Activated T-helper 1 cell treated with anti-CD3 and anti-CD28 coated beads, Interleukin-2, amount 50 U/mL, for 16 hours (primary cell): ENCODE measurements at places on chromosomes 13 and 19.

DNA sequence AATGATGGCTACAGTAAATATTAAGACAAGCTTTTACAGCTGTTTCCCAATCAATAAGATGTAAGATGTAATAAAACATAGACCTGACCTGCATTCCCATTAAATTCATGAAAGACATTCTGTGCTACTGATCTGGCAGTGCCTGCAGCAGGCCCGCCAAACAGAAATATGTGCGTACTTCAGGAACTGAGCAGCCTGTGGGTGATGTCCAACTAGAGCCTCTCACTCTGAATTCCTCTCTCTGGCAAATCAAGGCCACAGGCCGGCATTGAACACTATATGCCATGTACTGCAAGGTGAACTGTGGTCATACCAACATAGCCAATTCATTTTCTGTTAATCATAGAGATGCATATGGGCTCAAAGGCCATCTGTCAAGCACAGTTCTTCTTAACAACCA, 17.8 kb downstream of the SHISA2 start:
- no peak for DNase-seq

GRCh38 chr13:70720386-70720785, 612.1 kb upstream of the KLHL1 start:
- DNase-seq = no peak

GRCh38 chr19:49752701-49753100, 10.4 kb downstream of the TSKS start:
- DNase-seq = no peak

DNA sequence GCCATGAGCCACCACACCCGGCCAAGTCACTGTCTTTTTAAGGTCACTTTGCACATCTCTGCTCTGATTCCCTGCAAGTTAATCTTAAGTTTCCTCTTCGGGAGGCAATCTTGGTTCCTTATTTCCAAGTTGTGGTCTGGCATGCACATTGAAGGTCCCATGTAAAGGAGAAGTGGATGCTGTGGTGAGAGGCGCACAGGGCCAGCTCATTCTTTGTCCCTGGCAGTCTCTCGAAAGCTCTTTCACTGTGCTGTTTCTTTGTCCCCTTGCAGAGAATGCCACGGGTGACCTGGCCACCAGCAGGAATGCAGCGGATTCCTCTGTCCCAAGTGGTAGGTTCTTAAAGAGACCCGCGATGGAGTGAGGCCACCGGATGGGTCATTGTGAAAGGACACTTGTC, 16.4 kb upstream of the C19orf33 start:
- DNase-seq = no peak

DNA sequence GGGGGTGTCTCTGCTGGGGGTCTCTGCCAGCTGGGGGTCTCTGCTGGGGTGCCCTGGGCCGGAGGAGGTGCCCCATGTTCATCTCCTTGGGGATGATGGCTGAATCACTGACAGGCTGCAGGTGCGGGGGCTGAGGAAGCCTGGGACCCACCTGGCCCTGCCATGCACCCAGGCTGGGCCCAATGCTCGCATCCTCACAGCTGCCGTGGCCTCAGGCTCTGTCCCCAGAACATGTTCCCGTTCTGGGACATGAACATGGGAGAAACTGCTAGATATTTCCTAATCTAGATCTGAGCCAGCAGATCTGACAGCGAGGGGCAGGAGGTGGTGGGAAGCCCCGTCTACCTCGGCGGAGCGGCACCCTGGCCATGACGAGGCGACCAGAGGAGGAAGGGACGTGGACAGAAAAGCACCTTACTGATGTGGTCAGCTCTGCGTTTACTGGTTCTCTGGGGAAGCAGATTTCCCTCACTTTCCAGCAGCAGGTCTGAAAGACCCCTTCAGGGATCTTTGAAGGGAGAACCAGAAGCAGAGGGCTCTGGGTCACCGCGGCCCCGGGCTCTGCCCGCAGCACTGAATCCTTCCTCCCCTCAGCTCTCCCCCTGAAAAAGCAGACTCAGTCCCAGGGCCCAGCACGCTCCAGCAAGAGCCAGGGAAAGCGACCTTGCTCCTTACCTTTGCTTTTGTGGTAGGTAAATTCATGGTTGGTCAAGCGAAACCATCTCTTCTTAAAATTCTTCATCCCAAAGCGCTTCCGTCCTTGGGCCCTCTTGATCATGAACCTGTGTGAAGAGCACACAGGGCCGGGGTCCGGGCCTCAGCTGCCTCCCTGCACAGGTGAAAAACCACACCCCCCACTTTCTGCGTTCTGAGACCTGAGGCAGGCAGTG, 26.5 kb upstream of the C13orf46 start:
- no peak for DNase-seq

GRCh38 chr19:28501976-28502375, 711.0 kb downstream of the UQCRFS1 start:
- DNase-seq = no peak

DNA sequence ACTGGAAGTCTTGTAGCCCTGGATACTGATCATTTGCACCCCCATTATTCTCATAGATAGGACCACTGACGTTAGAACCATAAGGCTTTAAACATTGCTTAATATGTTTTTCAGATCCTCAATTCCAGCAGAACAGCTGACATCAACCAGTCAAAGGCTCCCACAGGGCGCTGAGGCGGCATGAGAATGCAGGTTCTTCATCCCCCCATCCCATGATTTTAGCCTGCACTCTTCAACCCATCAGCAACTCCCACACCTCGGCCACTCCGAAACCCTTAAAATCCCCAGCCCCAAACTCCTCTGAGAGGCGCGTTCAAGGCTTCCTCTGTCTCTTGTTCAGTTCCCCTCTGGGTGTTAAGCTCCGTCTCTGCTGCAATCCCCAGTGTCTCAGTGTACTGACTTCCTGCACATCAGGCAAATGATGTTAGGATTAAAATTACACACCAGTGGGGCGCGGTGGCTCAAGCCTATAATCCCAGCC, 24.3 kb upstream of the LAMP1 start:
- no peak for DNase-seq

GRCh38 chr13:111874981-111875380, 192.0 kb upstream of the SOX1 start:
- no peak for DNase-seq

GRCh38 chr13:74015137-74015536, 119.1 kb downstream of the KLF12 start:
- DNase-seq = no peak

DNA sequence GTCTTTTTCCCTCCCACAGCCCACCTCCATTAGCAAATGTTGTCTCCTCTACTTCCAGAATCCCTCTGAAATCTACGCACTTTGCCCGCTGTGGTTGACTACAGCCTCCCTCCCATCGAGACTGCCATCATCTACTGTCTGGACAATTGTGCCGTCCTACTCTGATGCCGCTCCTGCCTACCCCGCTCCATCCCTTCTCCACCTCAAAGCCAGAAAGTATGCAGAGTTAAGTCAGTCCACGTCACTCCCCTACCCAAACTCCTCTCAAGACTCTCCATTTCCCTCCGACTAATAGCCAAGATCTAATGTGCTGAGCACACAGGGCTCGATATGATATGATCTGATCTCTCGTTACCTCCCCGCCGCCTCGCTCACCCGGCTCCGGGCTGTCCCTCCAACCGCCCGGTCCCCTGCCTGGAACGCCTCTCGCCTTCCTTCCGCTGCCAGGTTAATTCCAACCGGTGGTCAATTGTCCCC, 556 bp downstream of the CACTIN start:
- no peak for DNase-seq

- DNase-seq = peak; percentile 81
Measured at GRCh38 chr19:52296773-52297600, at the start of gene ZNF480. Gene ZNF480 (plus strand): TSS chr19:52297169. CDS start chr19:52300413, 3,244 bp downstream.

DNA sequence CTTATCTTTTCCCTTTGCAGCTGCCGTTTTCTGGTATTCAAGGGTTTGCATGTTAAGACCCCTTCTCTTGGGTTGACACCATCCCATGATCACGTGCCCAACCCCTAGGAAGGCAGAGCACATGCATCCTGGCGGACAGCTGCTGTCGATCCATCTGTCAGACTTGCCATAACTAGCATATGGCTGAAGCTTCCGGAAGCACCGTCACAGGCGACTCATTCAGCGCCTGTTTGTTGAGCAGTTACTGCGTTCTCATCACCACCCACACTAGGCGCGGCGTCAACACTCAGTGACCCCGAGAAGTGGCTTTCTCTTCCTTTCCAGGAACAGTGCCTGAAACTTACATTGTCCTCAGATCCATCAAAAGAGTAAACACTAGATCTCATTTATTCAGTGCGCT, 93.6 kb downstream of the SOX1 start:
- DNase-seq = no peak

GRCh38 chr13:41925014-41925413, 35.9 kb downstream of the VWA8 start:
- no peak for DNase-seq

- no peak for DNase-seq
Measured at GRCh38 chr13:34913040-34913439, 29.0 kb upstream of the NBEA start.

DNA sequence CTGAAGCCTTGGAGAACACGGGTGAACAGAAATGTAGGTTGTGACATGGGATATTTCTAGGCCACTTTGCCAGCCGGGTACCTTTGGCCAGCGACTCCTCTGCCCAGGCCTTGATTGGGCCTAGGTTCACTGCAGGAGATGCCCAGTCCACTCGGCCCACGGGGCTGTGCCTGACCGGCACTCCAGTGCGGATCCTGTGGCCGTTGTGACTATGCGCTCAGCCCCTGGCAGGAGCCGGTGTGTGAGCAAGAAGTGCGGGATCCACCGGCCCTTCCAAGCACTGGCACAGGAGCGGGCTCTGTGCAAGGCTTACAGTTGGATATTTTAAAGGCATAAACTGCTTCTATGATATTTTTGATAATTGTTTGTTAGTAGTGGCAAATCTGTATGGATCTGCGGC, 1042.5 kb upstream of the PCDH9 start:
- no peak for DNase-seq

DNA sequence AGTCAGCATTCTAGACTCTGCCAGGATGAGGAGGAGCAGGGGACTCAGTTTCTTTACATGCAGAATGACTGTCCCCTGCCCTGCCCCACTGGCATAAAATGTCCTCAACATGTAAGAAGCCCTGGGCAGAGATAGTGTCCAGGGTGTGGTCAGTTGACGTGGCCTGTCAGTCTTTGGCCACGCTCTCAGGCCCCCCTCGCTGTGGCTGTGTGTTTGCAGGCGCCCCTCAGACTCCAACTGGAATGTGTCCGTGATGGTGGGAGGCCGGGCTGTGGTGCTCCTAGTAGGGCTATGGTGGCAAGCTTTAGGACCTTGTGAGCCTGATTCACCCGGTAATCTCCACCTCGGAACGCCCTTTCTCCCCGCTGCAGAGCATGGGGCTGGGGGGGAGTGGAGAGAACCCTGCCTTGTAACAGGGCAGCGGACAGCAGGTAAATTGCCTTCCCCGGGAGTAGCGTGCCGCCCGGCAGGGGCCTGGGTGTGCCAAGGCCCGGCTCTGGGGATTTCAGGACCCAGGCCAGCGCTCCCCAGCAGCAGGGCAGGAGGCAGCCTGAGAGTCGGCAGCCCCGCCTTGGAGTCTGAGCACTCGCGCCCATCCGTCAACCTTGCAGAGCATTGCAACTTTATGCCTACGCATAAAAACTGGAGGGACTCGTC, 62.3 kb downstream of the CHST8 start:
- no peak for DNase-seq

- no peak for DNase-seq
Measured at GRCh38 chr19:30557927-30558557, 185.9 kb downstream of the ZNF536 start.

DNA sequence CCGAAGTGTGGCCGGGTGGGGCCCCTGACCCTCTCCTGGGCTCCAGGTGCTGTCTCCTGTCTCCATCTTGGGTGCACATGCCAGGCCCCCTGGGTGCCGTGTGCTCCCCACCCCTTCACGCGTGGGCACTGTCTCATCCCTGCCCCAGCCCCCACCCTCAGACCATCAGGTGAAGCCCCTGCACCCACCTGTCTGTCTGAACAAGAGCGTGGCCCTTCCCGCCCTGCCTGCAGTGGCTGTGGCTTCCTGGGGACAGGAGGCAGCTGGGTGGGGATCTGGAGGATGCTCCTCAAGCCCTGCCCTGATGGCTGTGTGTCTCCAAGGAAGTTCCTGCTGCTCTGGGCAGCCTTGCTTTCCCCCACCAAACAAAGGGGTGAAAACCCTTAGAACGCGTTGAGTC, 2.2 kb downstream of the PRR22 start:
- DNase-seq = no peak

DNA sequence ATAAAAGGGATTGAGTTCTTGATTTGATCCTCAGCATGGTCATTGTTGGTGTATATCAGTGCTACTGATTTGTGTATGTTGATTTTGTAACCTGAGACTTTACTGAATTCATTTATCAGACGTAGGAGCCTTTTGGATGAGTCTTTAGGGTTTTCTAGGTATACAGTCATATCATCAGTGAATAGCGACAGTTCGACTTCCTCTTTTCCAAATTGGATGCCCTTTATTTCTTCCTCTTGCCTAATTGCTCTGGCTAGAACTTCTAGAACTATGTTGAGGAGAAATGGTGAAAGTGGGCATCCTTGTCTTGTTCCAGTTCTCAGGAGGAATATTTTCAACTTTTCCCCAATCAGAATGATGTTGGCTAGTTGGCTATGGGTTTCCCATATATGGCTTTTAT, 27.0 kb downstream of the POMP start:
- DNase-seq = no peak

DNA sequence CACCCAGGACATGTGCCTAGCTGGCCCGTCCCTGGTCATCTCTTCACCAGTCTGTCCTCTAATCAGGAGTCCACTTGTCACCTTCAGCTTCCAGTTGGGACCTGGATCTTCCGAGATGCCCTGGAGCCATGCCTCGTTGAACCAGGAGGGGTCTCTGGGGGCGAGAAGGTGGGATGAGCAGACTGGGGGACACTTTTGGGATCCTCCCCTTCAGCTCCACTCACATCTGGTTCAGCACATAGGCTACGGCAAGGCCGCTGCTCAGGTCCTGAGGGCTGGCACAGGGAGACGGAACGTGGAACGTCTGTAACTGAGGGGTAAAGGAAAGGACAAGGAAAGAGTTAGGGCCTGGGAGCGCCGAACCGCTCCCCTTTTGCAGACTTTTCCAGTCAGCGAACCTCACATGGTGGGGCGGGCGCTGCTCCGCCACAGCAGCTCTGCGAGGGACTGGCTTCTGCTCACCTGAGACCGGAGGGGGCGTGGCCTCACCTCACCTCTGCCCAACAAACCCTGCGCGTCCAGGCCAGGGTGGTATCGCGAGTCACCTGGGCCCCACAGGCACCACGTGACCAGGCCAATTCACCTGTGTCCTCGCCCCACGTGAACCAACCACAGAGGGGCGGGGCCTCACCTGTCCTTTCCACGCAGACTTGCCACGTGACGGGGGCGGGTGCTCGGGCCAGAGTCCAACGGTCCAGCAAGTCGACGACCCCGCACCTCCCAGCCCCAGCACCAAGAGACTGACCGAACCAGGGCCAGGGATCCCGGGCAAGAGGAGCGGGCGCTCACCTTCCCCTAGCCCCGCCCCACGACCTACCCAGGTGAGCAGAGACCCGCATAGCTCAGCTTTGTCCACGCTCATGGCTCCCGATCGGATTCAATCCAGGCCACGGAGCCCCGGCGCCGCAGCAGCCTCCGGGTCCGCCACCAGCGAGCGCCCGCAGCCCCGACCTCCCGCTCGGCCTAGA, at the start of gene HOOK2:
Gene HOOK2, minus strand, starts transcription at position 965 of the 968 bp plus-strand sequence. Its CDS starts 103 bp downstream, at position 862.
- no peak for DNase-seq
